ENCODE measurements at places on chromosomes 12 and 14.

DNA sequence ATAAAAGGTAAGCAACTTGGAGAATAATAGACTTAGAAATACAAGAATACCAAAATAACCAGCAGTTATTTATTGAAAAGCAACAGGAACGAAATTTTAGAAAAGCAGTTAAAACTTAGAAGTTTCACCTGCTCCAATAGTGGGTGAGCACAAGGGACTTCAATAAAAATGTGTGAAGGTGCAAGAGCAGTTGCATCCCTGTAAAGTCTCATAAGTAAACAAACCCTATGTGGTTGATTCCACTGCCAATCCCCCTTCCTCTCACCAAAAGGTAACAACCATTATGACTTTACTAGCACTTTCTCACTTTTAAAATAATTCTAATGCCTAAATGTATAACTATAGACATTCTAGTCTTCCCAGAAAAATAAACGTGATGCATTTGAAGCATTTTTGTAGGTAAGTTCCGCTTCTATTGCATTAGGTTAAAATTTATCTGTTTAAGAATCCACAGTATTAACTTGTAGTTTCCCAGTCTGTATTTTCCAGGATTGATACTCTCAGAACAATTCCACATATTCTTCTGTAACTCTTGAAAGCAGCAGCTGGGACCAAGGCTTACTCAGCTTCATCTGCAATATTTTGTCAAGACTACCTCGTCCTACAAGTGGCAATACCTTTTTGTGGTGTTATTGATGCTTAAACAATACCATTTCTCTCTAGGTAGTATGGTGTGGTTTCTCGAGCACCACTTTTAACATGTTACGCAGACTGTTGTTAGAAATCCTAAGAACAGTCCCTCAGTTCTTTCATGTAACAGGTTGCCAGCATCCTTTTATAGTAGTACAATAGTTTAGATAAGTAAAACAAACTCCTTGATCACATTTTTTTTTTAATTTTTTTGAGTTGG is 32.1 kb downstream of the HNRNPC start:
- DNase-seq: no peak

GRCh38 chr12:63961543-63961942 is 117.0 kb downstream of the SRGAP1 start:
- DNase-seq: no peak

GRCh38 chr12:11767798-11768197 is 118.3 kb downstream of the ETV6 start:
- DNase-seq: no peak

- no peak for DNase-seq
Observed at GRCh38 chr14:93906341-93907329, 20.5 kb upstream of the FAM181A start.

- DNase-seq: no peak
Observed at GRCh38 chr12:130709971-130710732, 5.9 kb downstream of the RIMBP2 start.

DNA sequence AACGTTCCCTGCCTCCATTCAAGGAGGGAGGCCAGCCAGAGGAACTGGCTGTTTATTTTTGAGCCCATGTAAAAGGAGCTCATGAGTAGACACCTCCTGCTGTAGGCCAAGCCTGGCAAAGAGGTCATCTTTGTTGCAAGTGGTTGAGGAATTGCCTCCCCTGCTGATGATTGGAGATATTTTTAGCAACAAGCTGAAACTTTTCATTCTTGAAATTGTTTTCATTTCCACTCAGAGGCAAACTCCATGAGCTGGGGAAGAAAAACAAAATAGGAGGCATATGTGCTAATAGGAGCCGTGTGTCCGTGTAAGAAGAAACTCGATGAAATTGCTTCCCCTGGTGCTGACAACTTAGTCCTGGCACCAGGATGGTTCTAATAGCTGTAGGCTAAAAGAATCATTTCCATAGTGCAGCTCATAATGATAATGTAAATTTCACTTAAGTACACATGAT is 440.1 kb upstream of the FAR2 start:
- DNase-seq: no peak

GRCh38 chr12:129693731-129694130 is 210.1 kb downstream of the TMEM132D start:
- no peak for DNase-seq

DNA sequence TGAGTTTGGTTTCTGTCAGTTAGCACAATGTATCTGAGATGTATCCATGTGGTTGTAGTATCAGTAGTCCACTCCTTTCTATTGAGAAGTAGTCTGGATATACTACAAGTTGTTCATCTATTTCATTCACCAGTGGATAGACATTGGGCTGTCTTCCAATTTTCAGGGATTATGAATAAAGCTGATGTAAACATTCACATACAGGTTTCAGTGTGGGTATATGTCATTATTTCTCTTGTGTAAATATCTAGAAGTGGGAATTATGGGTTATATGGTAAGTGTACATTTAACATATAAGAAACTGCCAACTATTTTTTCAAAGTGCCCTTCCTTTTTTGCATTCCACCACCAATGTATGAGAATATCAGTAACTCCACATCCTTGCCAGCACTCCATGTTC is 35.9 kb downstream of the PHLDA1 start:
- no peak for DNase-seq

GRCh38 chr14:71121711-71122110 is 214.5 kb downstream of the PCNX1 start:
- DNase-seq: no peak

GRCh38 chr12:47839214-47839876 is 19.6 kb upstream of the HDAC7 start:
- DNase-seq: no peak

GRCh38 chr12:108403952-108404351 is 64.8 kb upstream of the CMKLR1 start:
- DNase-seq: no peak

DNA sequence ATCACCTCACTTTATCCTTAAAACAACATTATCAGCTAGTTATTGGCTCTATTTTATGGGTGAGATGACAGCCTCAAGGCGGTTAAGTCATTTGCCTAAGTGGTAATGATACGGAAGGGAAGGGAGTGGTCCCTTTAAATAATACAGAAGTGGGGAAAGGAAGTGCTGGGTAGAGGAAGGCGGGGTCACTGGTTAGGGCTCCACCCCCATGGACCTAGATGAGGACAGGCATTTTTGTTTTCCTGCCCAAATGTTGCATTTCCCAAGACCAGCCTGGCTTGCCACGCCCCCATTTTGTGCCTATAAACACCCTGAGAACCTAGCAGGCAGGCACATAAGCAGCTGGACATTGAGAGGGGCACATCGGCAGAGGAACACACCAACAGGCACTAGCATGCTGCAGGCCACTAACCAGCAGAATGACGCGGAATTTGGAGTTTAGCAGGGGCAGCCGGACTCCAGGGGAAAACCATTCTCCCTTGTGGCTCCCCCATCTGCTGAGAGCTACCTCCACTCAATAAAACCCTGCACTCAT is 100.9 kb downstream of the EPS8 start:
- DNase-seq: no peak

GRCh38 chr12:110091136-110091711 is 32.9 kb upstream of the IFT81 start:
- no peak for DNase-seq

DNA sequence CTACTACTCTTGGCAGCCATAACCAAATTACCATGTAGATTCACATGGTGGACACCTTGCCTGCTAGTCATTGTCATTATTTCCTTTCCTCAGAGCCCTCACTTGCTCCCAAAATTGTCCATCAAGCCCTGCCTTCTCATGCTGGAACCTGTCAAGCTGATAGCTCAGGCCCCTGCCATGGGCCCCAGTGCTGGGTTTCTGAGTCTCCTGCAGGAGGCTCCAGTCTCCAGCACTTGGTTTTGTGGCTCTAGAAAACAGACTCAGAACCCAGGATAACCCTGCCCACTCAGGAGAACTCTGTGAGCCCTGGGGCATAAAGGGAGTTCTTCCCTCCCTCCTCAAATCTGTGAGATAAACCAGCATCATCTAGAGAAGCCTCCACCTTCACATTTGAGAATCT is 10.8 kb downstream of the KRT71 start:
- DNase-seq: no peak

DNA sequence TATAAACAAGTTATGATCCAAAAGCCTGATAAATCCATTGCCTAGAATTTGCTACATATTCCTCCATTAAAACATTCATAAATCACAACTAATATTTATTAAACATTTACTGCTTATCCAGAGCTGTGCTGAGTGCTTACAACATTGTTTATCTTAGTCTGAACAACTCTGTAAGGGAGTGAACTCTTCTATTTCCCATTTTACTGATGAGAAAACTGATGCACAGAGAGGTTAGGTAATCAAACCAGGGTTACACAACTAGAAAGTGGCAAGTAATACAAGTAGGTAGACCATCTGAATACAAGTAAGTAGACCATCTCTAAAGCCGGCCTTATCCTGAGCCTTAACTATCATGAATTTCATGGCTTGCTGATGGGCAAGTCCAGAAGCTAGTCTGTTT is 39.5 kb downstream of the WASHC3 start:
- DNase-seq: no peak

DNA sequence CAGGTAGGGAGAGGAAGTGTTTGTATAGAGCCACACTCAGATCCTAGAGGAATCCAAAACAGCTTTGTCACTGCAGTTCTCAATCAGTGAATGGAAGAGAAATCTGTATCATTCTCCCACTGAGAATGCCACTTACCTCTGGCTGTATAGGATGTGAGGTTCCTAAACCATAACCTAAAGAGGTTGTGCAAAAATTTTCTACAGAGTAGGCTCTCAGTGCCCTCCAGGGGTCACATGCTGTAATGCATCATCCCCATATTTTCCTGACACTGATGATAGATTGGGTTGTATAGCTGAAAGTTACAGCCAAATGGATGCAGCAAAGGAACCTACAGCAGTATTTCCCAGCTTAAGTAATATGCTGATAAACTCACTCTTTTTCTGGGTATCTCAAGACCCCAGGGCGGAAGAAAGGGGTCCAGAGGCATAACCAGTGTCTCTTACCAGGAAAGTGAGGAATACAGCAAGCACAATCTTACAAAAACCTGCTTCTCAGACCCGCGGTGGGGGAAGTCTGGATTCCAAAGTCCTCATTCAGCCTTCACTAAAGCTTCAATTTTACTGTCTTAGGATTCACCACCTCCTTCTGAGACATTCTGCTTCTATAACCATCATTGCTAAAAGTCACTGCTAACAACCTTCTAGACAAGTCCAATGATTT is 3.8 kb downstream of the BCDIN3D start:
- no peak for DNase-seq
